Ovary (tissue), 10 donors: ENCODE measurements at places on chromosomes 1 and 21.

- no peak overlapping the region for H3K27ac ChIP-seq
- H3K4me1 ChIP-seq = peaks cover 3% of the 10 kb centered on the region
- H3K4me3 ChIP-seq = no peak overlapping the region
- no peaks in the 10 kb centered on the region for H3K27me3 ChIP-seq
- H3K36me3 ChIP-seq = no peaks in the 10 kb centered on the region
Observed at GRCh38 chr1:235632506-235633401, 16.8 kb downstream of the GNG4 start.

GRCh38 chr1:19759740-19760089 lies 40.0 kb downstream of the TMCO4 start:
- H3K36me3 ChIP-seq = no peaks in the 10 kb centered on the region
- H3K27me3 ChIP-seq = no peaks in the 10 kb centered on the region
- DNase-seq = no peak
- no peak overlapping the region for H3K27ac ChIP-seq
- no peak overlapping the region for H3K4me3 ChIP-seq
- H3K4me1 ChIP-seq = no peaks in the 10 kb centered on the region

GRCh38 chr1:180952657-180953013 lies 39.9 kb downstream of the KIAA1614 start:
- DNase-seq = no peak
- no peaks in the 10 kb centered on the region for H3K27me3 ChIP-seq
- H3K27ac ChIP-seq = no peak overlapping the region
- H3K4me3 ChIP-seq = no peak overlapping the region

DNA sequence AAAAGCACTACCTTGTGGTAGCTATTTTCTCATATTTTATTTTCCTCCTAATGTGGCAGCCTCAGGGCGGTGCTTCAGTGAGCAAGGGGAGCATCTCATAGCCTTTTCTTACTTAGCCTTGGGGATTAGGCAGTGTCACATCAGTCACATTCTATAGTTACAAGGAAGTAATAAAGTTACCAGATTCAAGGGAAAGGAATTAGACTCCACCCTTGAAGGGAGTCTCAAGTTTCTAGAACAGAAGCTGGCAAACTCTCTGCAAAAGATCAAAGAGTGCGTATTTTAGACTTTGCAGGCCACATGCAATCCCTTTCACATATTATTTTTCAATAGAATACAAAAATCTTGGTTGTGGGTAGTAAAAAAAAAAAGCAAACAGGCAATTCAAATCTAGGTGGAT lies 350.4 kb downstream of the AMY1C start:
- H3K36me3 ChIP-seq = no peaks in the 10 kb centered on the region
- H3K4me3 ChIP-seq = no peak overlapping the region
- H3K4me1 ChIP-seq = no peaks in the 10 kb centered on the region
- DNase-seq = no peak
- no peak overlapping the region for H3K27ac ChIP-seq

GRCh38 chr21:46017695-46018094 lies 36.1 kb downstream of the COL6A1 start:
- H3K4me3 ChIP-seq = no peak overlapping the region
- no peaks in the 10 kb centered on the region for H3K27me3 ChIP-seq
- no peak for DNase-seq
- no peaks in the 10 kb centered on the region for H3K36me3 ChIP-seq
- H3K27ac ChIP-seq = no peak overlapping the region
